ENCODE measurements at places on chromosomes 4 and X.

GRCh38 chrX:24528605-24529004, 63.5 kb downstream of the PDK3 start:
- no peak for DNase-seq

- no peak for DNase-seq
Measured at GRCh38 chr4:1802151-1802715, 9.1 kb downstream of the FGFR3 start.

DNA sequence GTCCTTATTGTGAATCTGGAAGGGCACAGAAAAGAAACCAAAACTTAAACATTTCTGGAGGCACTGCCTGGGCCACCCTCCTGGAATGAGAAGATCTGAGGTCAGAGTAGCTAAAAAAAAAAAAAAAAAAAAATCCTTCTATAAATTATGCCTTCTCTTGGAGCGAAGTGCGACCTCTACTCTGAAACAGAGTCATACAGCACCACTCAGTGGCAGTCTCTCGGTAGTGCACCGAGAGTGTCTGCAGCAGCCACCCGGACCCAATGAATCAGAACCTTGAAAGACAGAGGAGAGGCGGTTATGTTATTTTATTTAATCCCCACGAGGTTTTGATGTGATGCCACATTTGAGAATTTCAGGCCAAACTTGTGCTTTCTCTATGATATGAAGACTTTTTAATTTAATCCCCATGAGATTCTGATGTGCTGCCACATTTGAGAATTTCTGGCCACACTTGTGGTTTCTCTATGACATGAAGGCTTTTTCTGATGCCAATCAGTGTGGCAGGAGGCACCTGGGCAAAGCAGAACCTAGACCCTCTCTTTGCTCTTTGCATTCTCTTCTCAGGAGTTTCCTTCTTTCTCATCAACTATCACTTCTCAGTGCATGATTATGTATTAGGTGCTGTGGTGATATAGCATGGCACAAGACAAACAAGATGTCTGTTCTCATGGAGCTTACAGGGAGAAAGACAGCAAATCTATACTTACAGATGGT, 5.6 kb upstream of the CT47C1 start:
- no peak for DNase-seq

DNA sequence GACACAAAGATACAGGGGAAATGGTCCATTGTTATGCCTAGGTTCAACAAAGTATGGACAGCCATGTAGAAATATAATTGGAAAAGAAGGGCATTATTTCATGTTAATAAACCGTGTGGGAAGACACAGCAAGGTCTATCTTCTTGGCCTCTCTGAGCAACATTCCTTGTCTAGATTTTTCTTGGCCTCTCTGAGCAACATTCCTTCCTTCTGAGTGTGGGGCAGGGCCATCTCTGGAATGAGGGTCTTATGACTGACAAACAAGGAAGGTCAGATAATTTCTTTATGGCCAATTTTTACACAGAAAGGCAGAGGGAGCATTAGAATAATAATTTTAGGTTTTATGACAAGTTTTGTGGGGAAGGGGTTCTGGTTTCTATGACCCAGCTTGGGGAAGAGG, 24.3 kb upstream of the MAOA start:
- DNase-seq: no peak

DNA sequence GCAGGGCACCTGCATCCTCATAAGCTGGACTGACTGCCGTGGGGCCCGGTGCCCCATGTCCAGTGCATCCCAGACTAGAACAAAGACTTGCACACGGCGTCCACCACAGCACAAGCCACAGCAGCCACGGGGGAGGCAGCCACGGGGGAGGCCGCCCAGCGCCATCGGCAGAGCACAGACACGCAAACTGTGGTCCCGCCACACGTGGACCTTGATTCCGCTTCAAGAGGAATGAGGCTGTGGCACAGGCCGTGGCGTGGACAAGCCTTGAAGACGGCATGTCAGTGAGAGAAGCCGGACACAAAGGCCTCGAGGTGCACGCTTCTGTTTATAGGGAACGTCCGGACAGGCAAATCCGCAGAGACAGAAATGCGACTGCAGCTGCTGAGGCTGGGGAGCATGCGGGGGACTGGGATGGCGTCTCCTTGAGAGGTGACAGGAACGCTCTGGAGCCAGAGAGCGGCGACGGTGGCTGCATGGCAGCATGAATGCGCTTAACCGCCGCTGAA, 10.1 kb upstream of the CPLX1 start:
- DNase-seq: no peak

DNA sequence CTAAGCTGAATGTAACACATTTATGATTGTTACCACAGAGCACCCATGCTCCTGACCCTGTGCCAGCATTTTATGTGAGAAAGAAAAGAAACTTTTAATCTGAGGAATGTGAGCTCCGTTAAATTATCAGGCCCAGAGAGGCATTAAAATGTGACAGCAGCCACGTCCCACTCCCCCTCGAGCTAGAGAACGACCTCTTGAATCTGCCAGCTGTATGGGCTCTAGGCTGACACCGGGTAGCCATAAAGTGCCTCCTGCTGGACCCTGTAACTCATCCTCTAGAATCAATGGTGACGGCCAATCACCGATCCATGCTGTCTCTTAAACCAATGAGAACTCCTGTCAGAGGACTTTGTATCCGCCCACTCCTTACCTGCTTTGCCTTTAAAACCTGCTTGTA, 110.2 kb upstream of the ADRA2C start:
- no peak for DNase-seq

- no peak for DNase-seq
Measured at GRCh38 chr4:182213004-182213403, 30.2 kb upstream of the TENM3 start.

- DNase-seq: no peak
Measured at GRCh38 chrX:39167791-39168190, 366.5 kb downstream of the MID1IP1 start.

Data from stimulated activated CD8-positive, alpha-beta memory T cell treated with anti-CD3 and anti-CD28 coated beads, Interleukin-7, amount 100 ng/mL, for 1 hour (primary cell).